ENCODE measurements at places on chromosomes 4 and X. TPM values are rescaled to one million over a fixed set of nuclear protein-coding genes. Genes with fewer than 3 reads are reported as not detected.

DNA sequence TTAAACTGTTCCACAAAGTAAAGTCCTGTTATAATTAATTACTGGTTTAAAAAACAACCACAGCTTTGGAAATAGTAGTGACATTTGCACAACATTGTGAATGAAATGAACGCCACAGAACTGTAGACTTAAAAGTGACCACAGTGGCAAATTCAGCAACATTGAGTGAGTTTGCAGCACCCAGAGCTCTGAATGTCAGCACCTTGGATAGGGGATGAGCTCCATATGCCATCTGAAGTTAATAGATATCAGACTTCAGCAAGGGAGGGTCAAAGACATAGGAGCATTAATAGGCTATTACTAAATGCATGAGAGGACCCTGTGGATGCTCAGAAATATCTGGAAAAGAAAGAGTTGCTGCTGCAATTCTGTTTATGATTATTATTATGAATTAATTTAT, 55.3 kb upstream of the KCNIP4 start:
- H3K4me1 ChIP-seq: no peaks in the 10 kb centered on the region
- no peak overlapping the region for H3K4me3 ChIP-seq
- no peaks in the 10 kb centered on the region for H3K36me3 ChIP-seq

- H3K4me3 ChIP-seq: no peak overlapping the region
- H3K4me1 ChIP-seq: peaks cover 7% of the 10 kb centered on the region
- DNase-seq: no peak
- H3K27me3 ChIP-seq: no peaks in the 10 kb centered on the region
- no peaks in the 10 kb centered on the region for H3K36me3 ChIP-seq
Measured at GRCh38 chr4:115275615-115276014, 162.2 kb upstream of the NDST4 start.

SLC4A4 gene
- total RNA-seq: 0.16 TPM

DGKQ gene
- total RNA-seq: 9.3 TPM

- DNase-seq: no peak
- H3K4me3 ChIP-seq: no peak overlapping the region
- H3K4me1 ChIP-seq: no peaks in the 10 kb centered on the region
- H3K36me3 ChIP-seq: no peaks in the 10 kb centered on the region
- H3K27me3 ChIP-seq: no peaks in the 10 kb centered on the region
- no peak overlapping the region for H3K27ac ChIP-seq
Measured at GRCh38 chr4:162683659-162684370, 482.9 kb downstream of the NAF1 start.

- no peak overlapping the region for H3K4me3 ChIP-seq
- H3K27ac ChIP-seq: no peak overlapping the region
- no peaks in the 10 kb centered on the region for H3K27me3 ChIP-seq
- DNase-seq: no peak
Measured at GRCh38 chrX:6980981-6981380, 166.5 kb upstream of the STS start.

TNIP3 gene
- 4.8 TPM for total RNA-seq

DNA sequence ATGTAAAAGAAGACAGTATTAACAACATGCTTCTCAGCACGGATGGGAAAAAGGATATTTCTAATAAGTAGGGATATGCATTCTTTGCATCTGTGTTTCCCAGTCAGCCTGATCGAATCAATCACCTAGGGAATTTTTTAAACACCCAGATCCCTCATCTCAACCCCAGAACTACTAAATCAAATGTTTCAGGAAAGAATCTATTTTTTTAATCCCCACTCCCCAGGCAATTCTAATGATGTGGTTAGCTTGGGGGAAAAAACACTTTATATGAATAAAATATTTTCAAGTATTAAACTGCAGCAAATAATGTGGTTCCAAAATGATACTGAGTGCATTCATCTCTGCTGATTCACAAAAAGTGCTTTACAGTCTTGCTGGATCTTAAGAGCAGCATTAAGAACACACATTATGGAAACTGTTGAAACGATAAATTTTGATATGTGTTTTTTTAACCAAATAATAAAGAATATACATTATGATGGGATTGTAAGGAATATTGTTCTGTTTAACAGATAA, 68.7 kb upstream of the GUCY1A1 start:
- no peak for DNase-seq
- no peaks in the 10 kb centered on the region for H3K27me3 ChIP-seq
- H3K36me3 ChIP-seq: no peaks in the 10 kb centered on the region
